ENCODE measurements at places on chromosomes 16 and 17.
A peak's percentile ranks its signal among the peaks of the same experiment; 100 is the strongest.

DNA sequence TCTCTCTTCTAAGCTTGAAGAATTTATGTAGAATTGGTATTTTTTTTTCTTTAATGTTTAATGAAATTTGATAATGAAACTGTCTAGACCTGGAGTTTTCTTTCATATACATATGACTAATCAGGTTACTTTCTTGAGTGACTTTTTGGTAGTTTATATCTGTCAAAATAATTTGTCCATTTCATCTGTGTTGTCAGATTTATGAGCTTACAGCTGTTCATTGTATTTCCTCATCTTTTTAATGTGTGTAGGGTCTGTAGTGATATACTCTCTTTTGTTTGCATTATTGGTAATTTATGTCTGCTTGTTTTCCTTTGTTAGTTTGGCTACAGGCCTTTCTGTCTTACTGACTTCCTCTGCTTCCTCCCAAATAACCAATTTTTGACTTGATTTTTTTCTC, 55.7 kb downstream of the TAOK1 start:
- DNase-seq, result no peak

GRCh38 chr16:3909791-3910583, 29.5 kb upstream of the CREBBP start:
- no peak for DNase-seq

- no peak for DNase-seq
Observed at GRCh38 chr16:86347090-86347489, 163.2 kb upstream of the FOXF1 start.

DNA sequence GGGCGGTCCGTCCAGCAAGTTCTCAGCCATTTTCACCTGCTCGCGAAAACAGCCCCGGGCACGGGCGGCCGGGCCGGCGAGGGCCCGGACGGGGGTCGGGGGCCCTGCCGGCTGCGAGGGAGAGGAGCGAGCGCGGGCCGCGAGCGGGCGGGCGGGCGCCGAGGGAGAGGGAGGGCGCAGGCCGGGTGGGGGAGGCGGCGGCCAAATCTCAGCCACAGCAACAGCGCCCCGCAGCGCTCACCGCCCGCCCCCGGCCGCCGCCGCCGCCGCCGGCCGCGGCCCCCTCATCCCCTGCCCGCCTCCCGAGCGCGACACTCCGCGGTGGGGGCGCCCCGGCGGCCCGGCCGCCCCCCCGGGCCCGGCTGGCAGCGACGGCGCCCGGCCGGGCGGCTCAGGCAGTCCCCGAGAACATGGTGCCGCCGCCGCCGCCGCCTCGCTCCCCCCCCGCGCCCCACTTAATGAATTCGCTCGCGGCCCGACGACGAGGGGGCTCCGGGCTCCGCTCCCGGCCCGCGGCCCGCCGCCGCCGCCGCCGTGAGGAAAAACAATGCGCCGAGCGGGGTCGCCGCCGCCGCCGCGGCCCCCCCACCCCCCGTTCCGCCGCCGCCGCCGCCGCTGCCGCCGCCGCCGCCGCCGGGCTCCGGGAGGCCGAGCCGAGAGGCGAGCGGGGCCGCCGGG, 487 bp downstream of the CREBBP start:
- DNase-seq, result peak; percentile 37

GRCh38 chr17:193841-194806, 12.7 kb upstream of the DOC2B start:
- DNase-seq, result no peak

DNA sequence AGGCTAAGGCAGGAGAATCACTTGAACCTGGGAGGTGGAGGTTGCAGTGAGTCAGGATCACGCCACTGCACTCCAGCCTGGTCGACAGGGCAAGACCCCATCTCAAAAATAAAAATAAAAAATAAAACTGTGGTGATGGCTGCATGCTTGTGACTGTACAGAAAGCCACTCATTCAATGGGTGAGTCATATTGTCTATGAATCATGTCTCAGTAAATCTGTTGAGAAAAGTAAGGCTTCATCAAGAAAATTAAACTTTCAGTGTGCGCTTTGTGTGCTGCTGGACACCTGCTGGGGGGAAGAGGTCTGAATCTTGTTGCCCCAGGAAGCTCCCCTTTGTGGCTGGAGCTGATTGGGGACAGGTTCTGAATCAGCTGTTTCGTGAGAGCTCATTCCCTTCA, 11.3 kb downstream of the NUBP1 start:
- DNase-seq, result no peak

DNA sequence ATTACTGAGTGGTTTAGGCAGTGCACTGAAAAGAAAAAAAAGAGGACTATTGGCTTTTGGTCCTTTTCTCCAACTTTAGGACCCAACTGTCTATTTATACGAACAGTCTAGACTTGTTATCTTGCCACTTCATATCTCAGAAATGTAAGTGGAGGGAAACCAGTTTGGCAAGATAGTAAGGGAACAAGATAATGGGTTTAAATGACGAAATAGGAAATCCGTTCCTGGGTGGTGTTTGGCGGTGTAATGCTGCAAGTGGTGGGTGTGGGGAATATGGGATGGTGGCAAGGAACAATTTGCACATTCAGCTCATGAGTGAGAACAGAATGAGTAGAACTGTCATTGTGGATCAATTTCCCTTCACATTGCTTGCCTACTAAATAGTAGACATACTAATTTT, 44.7 kb downstream of the GRB7 start:
- DNase-seq, result no peak

GRCh38 chr17:82952019-82952418, 112.2 kb upstream of the ZNF750 start:
- no peak for DNase-seq

DNA sequence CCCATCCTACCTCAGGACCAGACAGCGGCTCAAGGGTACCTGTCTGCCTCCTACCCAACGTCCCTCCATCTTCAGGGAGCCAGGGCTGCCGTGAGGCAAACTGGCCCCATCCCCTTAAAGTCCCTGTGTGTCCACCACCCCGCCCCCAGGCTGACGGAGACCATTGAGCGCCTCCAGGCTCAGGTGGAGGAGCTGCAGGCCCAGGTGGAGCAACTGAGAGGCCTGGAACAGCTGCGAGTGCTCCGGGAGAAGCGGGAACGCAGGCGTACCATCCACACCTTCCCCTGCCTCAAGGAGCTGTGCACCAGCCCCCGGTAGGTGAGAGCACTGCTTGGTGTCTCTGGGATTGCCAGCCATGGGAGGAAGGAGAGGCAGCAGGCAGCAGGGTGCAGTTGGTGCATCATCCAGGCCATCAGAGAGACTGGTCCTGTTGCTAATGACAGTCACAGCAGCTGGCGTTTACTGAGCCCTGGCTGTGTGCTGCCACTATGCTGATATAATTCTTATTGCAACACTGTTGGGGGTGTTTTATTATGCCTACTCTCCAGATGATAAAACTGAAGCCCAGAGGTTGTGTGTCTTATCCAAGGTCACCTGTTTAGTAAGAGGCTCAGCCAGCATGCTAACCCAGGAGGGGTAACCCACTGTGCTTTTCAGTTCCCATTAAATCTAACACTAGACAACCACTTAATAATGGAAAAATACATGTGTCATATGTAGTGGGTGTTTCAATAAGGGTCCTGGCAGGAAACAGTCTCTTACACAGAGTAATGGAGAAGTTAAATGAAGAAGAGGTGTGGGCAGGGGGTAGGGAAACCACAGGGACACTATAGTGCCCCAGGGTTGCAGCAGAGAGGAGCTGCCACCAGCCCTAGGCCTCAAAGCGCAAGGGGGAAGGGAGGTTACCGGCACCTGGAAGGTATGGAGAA, 10.3 kb upstream of the MRPL58 start:
- no peak for DNase-seq

DNA sequence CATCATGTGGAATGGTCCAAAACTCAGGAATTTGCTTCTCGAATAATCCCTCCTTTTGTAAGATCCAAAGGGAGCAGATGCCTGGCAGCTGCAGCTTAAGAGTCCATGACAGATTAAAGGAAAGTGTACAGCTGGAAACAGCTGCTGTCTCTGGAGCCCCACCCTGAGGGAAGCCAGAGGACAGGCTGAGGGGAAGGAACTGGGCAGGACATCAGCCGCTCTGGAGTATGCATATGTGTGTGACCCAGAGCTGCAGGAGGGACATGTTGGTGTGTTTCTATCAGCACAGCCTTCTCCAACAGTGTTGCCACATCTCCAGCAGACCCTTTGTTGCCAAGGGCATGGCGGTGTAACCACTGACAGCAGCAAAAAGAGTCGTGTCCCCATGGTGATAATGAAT, 46.2 kb downstream of the CYB561 start:
- no peak for DNase-seq

DNA sequence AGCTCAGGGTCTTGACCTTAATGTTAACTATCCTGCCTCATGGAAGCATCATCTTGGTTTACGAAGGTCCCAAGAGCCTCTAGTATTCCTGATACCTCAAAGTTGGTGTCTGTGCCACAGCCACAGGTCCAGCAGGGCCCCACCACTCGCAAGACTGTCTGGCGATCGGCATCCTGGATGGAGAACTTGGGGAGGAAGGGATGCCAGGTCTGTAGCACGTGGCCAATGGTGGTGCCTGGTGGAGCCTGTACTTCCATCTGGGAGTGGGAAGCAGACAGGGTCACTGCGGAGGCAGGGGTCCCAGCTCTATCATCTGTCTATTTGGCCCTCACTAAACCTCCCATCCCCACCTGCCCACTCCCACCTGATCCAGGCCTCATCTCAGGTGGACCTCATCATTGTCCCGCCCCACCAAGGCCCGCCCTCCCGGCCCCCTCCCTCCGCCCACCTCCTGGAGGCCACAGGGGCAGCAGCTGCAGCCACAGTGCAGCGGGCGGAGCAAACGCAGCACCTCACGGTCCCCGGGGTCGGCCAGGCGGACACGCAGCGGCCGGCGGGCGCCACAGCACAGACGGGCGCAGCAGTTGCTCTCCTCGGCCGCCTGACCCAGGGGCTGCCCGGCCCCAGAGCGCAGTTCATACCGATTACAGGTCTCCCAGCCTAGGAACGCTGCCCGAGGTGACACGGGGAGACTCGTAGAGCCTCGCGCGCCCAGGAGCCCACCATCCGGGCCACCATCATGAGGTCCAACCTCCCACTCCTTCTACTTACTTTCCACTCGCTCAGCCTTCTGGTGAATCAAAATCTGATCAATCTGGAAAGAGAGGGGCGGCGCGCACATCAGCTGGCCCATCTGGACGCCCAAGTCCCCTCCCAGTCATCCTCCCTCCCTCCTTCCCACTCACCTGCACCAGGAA, 1.4 kb downstream of the PLSCR3 start:
- no peak for DNase-seq

DNA sequence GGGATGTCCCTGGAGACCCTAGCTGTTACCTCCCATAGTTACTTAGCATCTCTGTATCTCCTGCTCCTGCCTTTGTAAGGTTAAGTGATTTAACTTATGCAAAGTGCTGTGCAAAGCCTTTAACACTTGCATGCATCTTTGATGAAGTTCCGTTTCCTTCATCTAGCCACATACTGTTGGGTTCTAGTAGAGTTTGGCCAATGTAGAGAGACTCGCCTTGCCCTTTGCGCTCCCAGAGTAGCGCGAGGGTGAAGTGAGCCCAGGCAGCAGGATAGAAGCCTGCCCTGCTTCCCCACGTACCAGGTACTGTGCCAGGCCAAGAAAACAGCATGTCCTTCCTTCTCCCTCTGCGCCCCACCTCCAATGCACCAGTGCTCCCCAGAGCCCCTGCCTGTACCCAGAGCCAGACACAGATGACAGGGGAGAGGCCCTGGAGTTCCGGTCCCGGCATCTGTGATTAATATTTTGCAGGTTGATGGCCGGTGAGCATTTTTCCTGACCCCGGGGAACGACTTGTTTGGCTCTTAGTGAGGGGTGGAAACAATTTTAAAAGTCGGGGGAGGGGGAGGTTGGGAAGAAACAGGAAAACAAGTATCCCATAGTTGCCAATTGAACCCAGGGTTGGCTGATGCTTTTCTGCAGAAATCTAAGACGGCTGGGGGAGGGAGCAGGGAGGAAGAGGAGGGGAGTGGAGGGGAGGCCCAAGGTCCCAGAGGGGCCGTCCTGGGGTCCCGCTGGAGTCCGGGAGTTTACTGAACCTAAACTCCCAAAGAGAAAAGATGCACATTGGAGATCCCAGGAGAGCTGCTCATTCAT, 13.1 kb upstream of the CDC42EP4 start:
- DNase-seq, result no peak

DNA sequence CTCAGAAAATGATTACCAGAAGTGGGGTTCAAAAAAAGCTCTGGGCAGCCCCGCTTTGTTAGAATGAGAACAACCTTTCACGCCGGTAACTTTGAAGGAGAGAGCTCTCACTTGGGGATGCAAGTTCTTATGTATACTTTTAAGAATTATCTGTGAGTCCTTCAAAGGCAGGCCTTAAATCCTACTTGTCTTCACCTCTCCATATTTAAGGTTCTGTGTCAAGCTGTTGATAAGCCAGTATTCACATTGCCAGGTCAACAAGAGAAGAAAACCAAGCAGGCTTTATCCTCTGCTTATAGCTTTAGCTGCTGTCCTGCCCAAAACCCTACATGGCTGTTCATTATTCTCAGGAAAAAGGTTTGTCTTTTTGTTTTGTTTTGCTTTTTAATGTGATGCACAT, 42.9 kb downstream of the CDRT4 start:
- DNase-seq, result no peak

Data from omental fat pad (tissue), 4 donors.